ENCODE measurements at places on chromosomes 13 and 19.
A peak's percentile ranks its signal among the peaks of the same experiment; 100 is the strongest.

DNA sequence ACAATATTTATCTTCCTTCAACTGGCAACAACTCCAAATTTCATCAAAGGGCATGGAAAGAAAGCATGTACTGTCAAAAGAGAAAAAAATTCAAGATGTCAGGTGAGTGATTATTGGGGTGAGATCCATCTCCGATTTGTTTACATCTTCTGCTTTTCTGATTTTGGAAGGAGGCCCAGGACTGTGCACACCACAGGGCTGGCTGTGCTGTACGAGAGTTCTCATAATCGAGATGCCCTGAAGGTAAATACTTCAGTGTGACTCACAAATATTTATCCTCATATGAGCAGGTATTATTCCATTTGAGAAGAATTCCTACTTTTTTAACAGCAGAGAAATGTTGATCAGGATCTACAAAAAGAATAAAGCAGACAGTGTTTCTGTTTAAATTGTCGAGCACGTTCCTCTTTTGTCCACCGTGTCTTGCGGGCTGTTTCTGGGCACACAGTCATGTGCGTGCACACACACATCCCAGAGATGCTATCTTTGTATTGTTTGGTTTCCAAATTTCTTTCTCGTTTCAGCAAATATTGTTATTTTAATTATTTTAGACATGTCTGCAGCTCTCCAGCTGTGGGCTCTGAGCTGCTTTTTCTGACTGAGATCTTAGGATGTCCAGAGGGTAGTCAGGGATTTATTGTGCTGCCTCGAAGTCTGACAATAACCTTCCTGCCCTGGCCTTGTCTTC, 103.8 kb downstream of the KL start:
- DNase-seq = no peak

- DNase-seq = peak; percentile 21
Measured at GRCh38 chr13:51518827-51519226, 65.4 kb upstream of the WDFY2 start.

- DNase-seq = peak; percentile 10
Measured at GRCh38 chr19:18098891-18099622, 1.5 kb downstream of the MAST3 start.

DNA sequence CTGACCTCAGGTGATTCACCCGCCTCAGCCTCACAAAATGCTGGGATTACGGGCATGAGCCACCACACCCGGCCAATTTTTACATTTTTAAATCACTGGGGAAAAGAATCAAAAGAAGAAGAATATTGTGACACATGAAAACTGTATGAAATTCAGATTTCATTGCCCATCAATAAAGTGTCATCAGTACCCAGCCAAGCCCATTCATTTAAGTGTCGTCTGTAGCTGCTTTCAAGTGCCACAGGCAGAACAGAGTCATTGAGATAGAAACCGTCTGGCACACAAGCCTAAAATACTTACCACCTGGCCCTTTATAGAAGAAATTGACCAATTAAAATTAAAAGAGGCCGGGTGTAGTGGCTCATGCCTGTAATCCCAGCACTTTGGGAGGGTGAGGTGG, 15.3 kb downstream of the COLGALT1 start:
- DNase-seq = no peak

GRCh38 chr19:32313569-32314265, 31.7 kb upstream of the ZNF507 start:
- DNase-seq = no peak

DNA sequence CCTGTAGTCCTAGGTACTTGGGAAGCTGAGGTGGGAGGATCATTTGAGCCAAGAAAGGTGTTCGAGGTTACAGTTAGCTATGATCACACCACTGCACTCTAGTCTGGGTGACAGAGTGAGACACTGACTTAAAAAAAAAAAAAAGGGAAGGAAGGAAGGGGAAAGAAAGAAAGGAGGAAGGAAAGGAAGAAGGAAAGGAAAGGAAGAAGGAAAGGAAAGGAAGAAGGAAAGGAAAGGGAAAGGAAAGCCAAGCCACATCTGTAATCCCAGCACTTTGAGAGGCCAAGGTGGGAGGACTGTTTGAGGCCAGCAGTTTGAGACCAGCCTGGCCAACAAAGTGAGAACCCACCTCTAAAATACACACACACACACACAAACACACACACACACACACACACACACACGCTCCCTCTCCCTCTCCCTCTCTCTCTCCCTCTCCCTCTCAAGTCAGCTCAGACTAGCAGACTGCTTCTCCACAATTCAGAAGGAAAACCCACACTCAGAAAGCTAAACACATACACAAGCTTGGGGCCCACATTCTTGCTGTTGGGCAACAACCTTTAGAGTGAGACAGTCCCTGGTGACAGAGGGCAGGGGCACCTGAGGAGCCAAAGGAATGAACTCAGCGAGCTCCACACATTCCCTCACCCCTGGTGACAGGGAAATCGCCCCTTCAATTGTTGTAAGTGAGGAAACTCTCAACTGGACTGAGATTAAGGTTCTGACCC, 2.7 kb downstream of the ZNF709 start:
- DNase-seq = no peak

DNA sequence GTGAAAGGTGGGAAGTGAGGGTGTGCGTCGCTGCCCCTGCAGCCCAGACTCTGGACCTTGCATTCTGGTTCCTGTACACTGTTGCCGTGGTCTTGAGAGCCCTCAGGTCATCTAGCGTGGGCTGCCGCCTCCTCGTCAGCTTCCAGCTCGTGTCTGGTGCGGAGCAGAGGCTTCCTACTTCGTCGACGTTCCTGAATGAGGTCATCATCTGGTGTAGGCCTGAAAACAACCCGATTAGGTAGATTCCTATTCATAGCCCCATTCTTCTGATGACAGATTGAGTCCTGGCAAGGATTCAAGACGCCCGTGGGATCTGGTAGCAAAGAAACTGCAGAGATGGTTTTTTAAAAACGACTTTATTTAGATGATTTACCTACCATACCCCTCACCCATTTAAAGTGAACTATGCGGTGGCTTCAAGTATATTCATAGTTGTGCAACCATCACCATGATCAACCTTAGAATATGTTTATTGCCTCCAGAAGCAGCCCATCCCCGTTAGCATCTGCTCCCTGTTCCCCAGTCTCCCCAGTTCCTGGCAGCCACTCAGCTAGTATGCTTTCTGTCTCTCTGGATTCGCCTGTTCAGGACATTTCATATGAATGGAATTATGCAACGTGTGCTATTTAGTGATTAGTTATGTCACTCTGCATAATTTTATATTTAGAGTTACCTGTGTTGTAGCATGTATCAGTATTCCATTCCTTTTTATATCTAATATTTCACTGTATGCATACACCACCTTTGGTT, 13.8 kb downstream of the NAXD start:
- DNase-seq = no peak

- no peak for DNase-seq
Measured at GRCh38 chr19:45828523-45828922, 13.4 kb upstream of the RSPH6A start.

- DNase-seq = no peak
Measured at GRCh38 chr19:49463960-49464740, 9.9 kb upstream of the FLT3LG start.

DNA sequence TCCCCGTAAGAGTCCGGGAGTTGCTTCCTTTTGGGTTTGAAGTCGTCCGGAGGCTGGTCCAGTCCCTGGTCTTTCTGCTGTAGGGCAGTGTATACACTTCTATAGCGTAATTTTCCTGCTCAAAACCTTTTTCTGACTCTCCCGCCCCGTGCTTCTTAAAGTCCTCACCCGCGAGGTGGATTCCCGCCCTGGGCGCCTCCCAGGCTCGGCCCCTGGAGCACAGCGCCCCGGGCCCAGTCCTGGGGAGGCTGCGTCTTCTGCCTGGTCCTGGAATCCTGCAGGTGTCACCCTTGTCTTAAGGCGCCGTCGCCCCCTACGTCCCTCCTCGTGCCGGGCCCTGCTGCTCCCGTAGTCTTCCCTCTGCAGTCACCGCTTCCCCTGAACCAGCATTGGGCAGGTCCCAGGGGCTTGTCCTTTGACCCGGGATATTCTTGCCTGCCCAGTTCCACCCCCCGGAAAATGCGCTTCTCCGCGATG, 34.4 kb upstream of the ZNF808 start:
- DNase-seq = no peak

Measured in CD4-positive, alpha-beta T cell treated with Interleukin-4 for 4 hours (primary cell).